ENCODE measurements at places on chromosomes 16 and 17.
A peak's percentile ranks its signal among the peaks of the same experiment; 100 is the strongest.

GRCh38 chr16:72812672-72813071, 235.3 kb downstream of the ZFHX3 start:
- DNase-seq, result no peak

- DNase-seq, result no peak
Measured at GRCh38 chr17:3506054-3506453, 30.3 kb downstream of the ASPA start.

- no peak for DNase-seq
Measured at GRCh38 chr17:68127914-68128313, 92.4 kb downstream of the KPNA2 start.

GRCh38 chr16:27449434-27450195, 47.6 kb downstream of the IL21R start:
- no peak for DNase-seq

GRCh38 chr17:82000803-82001570, 21.7 kb downstream of the CENPX start:
- DNase-seq, result no peak

DNA sequence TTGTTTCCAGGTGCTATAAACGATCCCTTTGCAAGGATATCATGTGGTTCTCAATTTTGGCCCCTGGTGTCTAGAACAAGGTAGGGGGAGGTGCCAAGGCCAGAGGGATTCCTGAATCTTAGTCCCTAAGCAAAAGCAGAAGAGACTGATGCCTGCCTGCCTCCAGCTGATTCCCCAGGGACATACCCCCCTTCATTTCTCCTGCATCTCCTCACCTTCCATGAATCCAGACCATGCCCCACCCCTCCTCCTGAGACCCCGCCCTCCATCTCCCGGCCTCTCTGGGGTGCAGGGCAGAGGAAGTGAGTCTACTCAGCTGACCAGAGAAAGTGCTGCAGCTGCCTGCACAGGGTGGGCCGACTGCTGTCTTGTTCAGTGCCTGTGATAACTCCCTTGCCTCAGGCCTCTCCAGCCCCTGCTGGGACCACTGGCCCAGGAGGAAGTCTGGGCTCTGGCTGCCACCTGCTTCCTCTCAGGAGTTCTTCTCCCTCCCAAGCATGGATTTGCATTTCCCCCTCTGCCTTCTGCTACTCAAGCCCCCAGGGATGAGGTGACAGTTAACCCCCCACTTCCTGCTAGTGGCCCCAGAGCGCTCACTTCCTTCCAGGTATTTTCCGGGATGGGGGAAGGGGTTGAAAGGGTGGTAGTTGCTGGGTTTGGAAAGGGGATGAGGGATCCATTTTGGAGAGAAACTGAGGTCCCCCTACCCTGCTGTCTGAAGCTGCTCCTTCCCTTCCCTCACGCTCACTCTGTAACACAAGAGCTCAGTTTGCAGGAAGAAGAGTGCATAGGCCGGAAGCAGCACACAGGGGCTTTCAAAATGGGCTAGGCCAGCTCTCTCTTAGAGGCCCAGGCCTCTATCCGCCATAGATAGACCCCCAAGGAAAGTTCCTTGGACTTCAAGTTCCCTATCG, 10.5 kb upstream of the TSPOAP1 start:
- peak; percentile 63 for DNase-seq

- no peak for DNase-seq
Measured at GRCh38 chr16:66147291-66147690, 219.2 kb upstream of the CDH5 start.

DNA sequence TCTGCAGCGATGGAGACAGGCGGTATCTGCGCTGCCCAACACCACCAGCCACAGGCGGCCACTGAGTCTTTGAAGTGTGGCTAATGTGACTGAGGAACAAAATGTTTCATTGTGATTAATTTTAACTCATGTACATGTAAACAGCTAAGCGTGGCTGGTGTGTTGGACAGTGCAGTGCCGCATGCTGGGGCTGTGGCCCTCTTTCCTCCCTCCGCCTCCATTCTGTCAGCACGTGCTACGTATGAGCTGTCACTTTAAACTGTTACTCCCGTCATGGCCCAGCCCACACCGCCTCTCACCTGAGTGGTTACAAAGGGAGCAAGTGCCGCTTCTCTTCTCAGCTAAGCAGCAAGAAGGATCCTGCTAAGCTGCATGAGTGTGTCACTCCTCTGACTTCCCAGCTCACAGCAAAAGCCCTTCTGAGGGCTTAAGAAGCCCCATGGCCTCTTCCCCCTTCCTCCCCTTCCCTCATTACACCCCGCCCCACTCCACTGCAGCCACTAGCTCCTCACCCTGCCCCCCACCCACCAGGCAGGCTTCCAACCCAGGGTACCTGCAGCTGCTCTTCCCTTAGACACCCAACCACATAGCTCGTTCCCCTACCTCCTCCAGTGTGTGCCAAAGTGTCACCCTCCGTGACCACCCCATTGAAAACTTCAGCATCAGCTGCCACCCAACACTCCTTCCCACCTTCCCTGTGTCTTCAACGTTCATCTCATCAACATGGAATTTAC, 15.0 kb downstream of the HASPIN start:
- DNase-seq, result no peak

DNA sequence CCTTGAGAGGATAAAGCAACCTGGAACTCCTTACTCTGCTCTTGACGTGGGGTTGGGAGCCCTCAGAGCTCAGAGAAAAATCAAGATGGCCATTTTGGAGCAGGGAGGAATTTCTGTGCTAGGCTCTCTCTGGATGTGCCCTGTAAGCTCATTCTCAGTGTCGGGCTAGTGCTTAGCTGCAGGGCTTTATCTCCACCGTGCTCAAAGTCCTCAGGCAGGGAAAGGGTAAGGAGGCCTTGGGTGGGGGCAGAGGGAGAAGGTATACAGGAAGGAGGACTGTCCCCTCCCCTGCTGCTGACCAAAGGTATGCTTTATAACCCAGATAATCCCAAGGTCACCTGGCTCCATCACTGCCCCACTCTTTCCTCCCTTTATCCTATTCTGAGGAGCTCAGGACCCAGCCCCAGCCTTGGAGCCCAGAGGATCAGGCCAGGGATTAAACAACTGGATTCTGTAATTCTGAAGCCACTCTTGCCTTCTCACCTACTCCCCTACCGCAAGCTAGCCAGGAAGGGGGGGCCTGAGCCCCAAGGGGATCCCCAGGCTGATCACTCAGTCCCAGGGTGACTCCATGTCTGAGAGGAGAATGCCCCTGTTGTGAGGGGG, 1.1 kb downstream of the DHRS11 start:
- no peak for DNase-seq

DNA sequence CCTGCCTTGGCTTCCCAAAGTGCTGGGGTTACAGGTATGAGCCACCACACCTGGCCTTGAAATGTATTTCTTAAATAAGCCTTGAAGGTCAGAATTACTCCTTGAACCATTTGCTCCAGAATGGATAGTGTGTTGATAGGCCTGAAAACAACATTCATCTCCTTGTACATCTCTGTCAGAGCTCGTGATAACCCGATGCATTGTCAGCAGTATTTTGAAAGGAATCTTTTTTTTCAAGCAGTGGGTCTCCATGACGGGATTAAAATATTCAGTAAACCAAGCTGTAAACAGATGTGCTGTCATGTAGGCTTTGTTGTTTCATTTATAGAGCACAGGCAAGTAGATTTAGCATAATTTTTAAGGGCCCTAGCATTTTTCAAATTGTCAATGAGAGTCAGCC, 16.6 kb downstream of the NSRP1 start:
- no peak for DNase-seq

- no peak for DNase-seq
Measured at GRCh38 chr16:26951950-26952349, 114.8 kb upstream of the C16orf82 start.

DNA sequence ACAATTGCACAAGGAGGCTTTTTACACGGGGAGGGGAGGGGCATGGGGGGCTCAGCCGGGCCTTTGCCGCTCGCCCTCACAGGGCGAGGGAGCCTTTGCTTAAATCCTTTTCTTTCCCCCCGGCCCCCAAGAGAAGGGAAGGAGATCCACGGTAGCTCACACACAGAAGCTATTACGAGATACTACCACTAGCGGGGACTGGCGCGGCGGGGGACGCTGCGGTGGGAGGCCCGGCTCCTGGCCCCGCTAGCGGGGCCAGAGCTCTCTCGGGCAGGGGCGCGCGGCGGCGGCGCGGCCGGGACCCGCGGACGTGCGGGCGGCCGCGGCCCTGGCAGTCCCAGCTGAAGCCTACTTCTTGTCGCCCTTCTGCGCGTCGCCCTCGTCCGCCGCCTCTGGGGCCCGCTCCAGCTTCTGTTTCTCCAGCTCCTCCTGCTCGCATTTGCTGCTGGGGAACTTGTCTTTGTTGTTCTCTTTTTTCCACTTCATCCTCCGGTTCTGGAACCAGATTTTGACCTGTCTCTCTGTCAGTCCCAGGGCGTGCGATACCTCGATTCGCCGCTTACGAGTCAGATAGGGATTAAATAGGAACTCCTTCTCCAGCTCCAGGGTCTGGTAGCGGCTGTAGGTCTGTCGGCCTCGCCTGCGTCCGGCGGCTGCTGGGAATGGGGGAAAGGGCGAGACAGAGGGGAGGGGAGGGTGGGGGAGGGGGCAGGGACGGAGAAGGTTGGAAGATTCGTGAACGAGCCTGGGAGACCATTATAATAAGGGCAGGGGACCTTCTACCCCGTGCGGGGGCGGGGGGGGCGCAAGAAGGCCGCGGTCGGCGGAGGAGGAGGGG, 2.0 kb downstream of the HOXB8 start:
- no peak for DNase-seq

- DNase-seq, result no peak
Measured at GRCh38 chr17:69402052-69402451, 12.4 kb upstream of the MAP2K6 start.

DNA sequence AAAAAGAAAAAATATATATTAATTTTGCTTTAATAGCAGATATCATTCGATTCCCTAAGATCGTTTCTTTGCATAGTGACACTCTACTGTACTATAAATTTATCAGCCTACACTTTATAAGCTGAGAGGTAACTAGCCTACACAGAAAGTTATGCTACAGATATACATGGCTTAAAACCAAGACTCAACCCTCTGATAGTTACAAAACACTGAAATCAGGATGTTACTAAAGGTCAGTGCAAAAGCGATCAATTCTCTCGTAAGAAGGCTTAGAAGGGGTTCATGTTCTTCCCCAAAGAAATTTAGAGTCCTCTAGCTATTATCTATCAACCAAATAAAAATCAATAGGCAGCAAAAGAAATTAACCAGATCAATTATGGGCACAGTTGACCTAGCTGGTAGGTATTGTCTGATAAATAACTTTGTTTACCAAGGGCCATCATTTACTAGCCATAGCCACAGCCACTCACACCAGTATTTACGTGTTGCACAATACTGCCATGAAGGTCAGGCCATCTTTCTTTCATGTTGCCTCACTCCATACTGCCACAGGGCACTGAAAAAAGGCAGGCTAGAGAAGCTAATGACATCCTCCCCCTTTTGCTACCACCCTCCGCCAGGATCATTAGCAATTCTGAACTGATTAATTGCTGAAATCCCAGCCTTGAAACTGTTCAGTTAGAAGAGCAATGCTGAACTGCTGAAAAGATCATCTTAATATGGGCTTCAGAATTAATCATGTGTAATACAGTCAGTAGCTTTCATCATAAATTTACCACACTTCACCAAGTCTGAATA, 43.7 kb downstream of the RND2 start:
- DNase-seq, result no peak

DNA sequence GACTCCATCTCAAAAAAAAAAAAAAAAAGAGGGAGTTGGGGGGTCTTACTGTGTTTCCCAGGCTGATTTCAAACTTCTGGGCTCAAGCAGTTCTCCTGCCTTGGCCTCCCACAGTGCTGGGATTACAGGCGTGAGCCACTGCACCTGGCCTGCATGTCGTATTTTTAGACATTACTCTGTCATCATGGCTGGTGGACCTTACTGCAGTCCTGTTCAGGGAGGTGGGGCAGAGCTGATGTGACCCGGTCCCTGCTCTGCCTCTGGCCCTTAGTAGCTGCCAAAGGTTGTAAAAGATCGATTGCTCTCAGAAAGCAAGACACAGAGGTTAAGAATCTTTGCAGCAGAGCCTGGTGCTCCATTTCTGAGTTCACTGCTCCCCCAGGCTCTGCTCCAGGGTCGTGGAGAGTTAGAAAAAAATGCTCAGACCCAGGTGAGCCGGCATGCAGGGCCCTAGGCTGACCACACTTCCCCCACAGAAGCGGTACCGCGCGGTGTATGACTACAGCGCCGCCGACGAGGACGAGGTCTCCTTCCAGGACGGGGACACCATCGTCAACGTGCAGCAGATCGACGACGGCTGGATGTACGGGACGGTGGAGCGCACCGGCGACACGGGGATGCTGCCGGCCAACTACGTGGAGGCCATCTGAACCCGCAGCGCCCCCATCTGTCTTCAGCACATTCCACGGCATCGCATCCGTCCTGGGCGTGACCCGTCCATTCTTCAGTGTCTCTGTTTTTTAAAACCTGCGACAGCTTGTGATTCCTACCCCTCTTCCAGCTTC, 7.1 kb upstream of the LASP1NB start:
- no peak for DNase-seq

- DNase-seq, result no peak
Measured at GRCh38 chr16:11004351-11004750, 60.0 kb downstream of the CLEC16A start.

- DNase-seq, result no peak
Measured at GRCh38 chr16:48284772-48285409, 37.6 kb upstream of the ABCC11 start.

GRCh38 chr17:78345791-78346494, 13.9 kb downstream of the SOCS3 start:
- DNase-seq, result no peak

DNA sequence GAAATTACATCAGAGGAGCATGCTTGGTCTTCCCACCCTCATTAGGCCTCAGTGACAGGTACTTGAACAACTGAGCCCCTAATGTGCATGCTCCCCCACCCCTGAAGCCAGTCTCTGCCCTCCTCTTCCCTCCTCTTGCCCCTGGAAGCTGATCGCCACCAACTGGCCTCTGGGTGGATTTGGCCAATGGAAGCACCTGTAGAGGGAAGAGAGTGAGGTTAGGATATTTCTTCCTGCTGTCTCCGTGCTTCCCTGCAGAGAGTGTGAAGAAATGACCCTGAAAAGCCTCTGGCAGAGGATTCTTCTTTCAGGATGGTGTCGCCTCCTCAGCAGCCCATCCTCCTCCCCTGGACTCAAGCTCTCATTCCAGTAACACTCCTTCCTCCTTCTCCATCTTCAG, 5.9 kb upstream of the CBLN1 start:
- DNase-seq, result no peak

GRCh38 chr16:25013751-25014499, 1.2 kb downstream of the ARHGAP17 start:
- DNase-seq, result no peak

GRCh38 chr17:75442168-75443103, 14.0 kb upstream of the TMEM94 start:
- DNase-seq, result no peak

GRCh38 chr16:85635545-85636140, 22.5 kb downstream of the GSE1 start:
- no peak for DNase-seq

GRCh38 chr16:52783616-52784015, 236.7 kb upstream of the TOX3 start:
- DNase-seq, result no peak

GRCh38 chr16:82311528-82311927, 141.5 kb upstream of the MPHOSPH6 start:
- no peak for DNase-seq

Data from heart left ventricle (tissue), 16 donors.